ENCODE measurements at places on chromosomes 2 and 18. TPM values are rescaled to one million over a fixed set of nuclear protein-coding genes. Genes with fewer than 3 reads are reported as not detected.

The DNAJC5G gene
- not detected for total RNA-seq

- DNase-seq, result no peak
These were observed 58.7 kb downstream of the GNAL start for GRCh38 chr18:11747731-11748130.

The SGO2 gene
- total RNA-seq, result 2.2 TPM

DNA sequence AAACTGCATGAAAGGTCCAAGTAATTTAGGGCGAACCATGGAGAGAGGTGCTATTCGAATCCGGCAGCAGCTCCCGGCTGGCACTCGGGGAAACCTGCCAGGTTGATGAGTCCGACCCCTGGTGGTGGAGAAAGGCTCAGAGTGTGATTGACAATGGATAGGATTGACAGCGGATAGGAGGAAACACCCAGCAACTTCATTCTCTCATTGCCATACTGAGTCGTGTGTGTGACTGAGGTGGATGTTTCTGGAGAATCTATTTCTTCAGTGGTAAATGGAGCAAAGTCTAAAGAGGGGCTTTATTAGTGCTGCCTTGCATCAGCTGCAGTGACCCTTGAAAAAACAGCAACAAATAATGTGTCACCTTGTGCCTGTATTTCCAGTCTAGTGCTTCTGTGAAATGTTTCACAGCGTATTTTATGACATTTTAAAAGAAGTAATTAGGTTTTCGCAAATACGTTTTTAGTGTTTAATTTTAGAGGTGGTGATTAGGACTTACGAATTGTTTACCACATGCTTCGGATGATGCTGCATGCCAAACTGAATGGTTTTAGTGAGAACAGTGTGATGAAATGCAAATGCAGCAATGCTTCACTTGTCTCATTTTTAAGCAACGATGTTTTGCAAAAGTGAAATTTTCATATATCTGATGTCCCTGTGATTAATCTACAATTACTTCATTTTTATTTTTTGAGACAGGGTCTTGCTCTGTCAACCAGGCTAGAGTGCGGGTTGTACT is 102.0 kb downstream of the DCDC2C start:
- no peak for DNase-seq

- DNase-seq, result no peak
These were observed 20.0 kb upstream of the SPATA3 start for GRCh38 chr2:230975927-230976326.

DNA sequence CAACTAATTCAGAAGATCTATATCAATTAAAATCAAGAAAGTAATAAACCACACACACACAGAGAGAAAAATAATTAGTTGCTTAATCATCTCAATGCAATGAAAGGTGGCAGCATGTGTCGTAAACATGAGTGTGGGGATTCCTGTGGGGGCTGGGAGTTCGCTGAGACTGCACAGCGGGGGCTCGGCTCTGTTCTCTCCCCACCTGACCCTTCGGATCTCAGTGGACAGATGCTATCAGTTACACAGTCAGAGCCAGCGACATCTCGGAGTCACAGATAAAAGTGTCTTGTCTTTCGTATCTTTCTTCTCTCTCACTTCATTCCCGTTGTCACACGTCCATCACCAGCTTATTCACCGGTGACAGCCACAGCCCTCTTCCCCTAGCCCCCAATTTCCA is 37.1 kb downstream of the COLEC12 start:
- no peak for DNase-seq

- no peak for DNase-seq
These were observed 672.1 kb downstream of the STK39 start for GRCh38 chr2:167575276-167575675.

The SNX17 gene
- total RNA-seq, result 71.2 TPM

- no peak for DNase-seq
These were observed 3.5 kb downstream of the TMEM200C start for GRCh38 chr18:5891854-5892215.

DNA sequence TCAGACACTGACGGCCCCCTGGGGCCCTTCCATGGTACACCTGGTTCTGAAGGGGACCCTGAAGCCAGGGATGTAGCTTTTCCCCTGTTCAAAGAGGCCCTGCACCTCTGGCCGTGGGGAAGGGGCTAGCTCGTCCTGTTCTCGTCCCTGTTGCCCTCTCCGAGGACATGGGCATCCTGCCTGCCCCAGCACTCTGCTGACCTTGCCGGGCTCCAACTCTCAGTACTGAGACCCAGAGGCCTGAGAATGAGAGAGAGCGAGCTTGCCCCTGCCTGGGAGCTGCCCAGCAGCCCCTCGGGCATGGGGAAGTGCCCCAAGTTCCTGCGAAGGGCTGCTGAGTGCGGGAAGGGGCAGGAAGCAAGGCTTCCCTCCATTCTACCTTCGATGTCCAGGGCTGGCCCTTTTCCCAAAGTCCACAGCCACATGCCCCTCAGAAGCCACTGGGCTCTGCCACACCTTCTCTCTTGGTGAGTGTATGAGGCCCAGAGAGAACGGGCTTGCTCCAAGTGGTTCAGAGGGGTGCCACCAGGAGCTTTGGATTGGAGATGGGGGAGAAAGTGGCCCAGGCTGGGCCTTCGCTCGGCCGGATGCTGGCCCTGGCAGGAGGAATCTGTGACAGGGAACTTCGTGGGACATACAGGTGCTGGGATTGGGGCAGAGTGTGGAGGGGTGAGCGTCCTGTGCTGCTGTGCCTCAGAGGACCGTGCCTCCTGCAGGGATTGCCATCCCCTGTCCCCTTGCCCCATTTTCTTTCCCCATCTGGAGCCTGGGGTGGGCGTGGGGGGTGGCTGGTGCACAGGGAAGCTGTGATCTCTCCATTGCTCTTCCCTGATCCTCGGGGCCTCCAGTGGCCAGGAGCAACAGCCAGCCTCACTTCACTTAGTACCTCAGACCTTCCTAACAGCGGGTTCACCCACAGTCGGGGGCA is 50.8 kb downstream of the KCNIP3 start:
- peak; percentile 60 for DNase-seq

GRCh38 chr2:151716721-151717120 is 17.6 kb downstream of the NEB start:
- DNase-seq, result no peak

The C1QL2 gene
- not detected for total RNA-seq

DNA sequence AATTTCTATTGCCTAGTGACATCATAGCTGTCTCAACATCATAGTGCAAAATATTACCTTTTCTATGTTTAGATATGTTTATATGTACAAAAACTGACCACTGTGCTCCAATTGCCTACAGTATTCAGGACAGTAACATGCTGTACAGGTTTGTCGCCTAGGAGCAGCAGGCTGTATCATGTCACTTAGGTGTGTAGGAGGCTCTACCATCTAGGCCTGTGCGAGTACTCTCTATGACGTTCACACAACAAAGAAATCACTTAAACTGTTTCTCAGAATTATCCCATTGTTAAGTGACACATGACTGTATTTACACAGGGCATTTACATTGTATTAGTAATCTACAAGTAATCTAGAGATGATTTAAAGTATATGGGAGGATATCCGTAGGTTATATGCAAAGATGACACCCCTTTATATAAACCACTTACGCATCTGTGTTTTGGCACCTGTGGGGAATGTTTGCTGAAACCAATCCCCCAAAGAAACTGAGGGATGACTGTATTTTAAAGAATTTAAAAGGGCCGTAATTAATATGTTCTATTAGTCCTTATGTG is 24.7 kb downstream of the IL1R2 start:
- DNase-seq, result no peak

The IMPA2 gene
- 28.9 TPM for total RNA-seq

- no peak for DNase-seq
These were observed 97.4 kb upstream of the UGP2 start for GRCh38 chr2:63743982-63744966.

DNA sequence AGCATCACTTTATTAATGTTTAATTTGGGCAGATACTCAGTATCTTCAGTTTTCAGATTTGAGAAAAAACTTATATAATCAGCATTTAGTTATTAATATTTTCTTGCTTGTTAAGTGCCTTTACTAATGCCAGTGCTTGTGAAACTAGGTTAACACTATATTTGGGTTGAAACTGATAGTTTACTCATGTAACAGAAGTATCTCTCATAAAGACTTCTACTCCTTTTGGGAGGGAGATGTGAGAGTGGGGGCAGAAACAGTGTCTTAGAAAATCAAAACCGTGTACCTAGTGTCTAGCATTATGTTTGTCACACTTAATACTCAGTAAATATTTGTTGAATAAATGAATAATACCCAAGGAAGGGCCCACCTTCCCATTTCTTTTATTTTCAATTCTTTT is 129.5 kb downstream of the MSTN start:
- no peak for DNase-seq

- DNase-seq, result no peak
These were observed 70.9 kb upstream of the ST6GAL2 start for GRCh38 chr2:106956879-106957278.

The CD302 gene
- total RNA-seq, result 67.6 TPM

GRCh38 chr2:74554820-74555531 is 456 bp downstream of the DOK1 start:
- peak; percentile 82 for DNase-seq

- no peak for DNase-seq
These were observed 2.1 kb upstream of the EMILIN1 start for GRCh38 chr2:27076323-27076722.

DNA sequence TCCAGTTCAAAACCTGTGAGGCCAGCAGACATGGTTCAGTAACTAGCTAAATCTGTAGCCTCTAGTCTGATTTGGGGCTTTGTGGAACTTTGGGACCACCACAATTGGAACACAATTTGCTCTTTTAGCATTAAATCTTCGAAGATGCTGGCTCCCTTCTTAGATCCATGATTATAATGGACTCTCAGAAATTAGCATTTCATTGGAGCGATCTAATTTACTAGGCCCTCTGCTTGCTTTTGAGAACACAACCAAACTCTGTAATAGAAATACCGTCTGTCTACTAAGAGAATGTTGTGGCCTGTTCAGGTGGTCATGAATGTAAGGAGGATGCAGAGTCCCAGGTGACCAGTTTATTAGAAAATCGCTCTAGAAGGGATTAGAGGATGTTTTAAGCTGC is 70.2 kb upstream of the LYPD6B start:
- no peak for DNase-seq

DNA sequence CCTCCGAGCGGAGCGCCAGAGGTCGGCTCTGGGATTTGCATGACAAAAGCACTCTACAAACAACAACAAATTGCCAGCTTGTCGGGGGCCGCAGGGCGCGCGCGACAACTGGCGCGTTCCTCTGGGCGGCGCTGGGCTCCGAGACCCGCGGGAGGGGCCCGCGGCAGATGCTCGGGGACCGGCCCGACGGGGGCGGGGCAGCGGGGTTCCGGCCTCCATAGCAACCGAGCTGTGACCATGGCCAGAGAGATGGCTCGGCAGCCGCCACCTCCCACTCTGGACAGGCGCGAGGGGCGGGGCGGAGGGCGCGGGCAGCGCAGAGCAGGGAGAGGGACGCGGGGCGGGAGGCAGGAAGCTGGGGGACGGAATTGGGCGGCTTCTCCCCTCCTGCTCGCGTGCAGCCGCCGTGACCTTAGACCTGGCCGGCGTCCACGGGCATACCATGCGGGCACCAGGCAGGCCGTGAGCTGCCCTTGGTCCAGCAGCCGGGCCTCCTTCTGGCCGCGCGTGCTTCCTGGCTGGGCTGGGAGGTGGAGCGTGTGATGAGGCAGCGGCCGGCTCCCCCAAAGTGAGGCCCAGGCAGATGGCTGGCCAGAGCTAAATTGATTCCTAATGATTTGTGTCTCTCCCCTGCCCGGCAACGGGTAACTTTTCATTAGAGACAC is 171.5 kb downstream of the CELF4 start:
- peak; percentile 79 for DNase-seq

The TLX2 gene
- 1.6 TPM for total RNA-seq

GRCh38 chr2:215755641-215756345 is 257.6 kb downstream of the MREG start:
- DNase-seq, result no peak

The BMP10 gene
- not detected for total RNA-seq

DNA sequence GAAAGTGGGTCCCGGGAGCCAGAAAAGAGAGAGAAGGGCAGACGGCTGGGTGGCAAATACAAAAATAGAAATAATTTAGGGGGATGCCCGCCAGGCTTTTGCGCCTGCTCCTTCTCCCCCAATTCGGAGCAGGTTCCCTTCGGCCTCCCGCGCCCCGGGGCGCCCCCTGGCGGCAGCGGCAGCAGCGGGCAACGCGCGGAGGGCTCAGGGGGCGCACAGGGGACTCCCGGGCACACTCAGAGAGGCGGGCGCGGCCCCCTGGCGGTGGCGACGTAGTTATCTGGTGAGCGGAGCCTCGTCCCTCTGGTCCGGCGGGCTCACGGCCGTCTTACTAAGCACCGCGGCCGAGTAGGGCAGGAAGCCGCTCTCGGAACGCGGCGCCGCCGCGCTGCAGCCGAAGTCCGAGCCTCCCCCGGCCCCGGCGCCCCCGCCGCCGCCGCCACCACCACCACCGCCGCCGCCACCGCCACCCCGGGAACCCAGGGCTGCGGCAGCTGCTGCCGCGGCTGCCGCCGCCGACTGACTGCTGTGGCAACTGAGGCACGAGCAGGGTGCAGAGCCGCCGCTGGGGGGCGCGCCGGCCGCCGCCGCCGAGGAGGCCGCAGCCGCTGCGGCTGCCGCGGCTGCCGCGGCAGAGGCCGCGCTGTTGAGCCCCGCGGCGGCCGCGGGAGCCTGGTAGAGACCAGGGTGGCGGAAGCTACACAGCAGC is 3.8 kb downstream of the EVX2 start:
- DNase-seq, result no peak

The SAG gene
- not detected for total RNA-seq

DNA sequence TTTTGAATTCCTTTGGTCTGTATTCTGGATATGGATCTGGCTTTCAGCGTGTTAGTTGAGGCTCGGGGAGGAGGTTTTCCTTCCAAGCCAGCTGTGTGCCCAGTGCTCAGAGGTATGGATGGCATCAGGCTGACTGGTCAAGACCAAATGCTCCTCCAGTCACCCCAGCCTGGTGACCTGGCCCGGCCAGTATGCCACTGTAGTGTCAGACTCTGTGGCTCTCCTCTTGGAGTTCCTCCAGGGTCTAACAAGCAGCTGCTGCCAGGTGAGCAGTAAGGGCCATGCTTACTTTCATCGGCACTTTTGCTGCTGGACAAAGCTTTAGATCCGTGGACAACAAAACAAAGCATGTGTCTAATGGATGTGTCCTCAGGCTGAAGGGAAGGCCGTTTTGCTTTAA is 44.1 kb downstream of the CABLES1 start:
- DNase-seq, result no peak

DNA sequence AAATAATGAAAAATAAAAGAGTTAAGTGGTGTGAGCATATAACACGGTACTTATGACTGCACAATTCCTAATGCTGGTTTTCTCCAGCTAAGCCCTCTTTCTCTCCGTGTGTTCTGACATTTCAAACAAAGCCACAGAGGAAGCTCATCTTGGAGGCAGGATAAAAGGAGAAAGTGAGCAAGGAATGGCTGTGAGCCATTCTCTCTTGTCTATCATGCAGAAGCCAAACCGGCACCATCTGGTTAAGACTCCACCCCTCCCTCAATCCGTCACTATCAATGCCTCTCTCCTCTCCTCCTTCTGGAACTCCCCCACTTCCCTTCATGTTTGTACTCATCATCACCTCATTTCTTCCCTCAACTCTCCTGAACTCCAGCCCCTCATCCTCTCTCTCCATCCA is 210.4 kb downstream of the TMEM163 start:
- no peak for DNase-seq

GRCh38 chr2:10209406-10209935 is 86.9 kb downstream of the RRM2 start:
- no peak for DNase-seq

Data from sigmoid colon (tissue), 7 donors.